Posterior cingulate gyrus (tissue), 11 donors: ENCODE measurements at places on chromosomes 6 and 20.

DNA sequence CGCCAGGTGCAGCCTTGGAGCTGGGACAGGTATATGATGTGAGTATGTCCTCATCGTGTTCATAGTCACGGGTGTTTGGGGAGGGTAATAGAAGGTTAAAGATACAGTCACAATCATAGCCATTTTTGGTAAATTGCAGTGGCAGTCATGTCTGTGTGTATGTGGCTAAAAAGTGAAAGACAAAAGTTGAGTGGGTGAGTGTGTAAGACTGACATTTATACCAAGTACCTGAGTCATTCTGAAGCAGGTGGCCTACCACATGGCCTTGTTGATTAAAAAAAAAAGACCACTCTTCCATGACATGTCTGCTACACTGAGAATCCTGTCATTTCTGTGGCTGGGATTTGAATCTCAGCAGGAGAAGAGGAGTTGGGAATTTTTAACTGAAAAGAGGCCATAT, 181.9 kb downstream of the SCP2D1 start:
- no peak for DNase-seq

DNA sequence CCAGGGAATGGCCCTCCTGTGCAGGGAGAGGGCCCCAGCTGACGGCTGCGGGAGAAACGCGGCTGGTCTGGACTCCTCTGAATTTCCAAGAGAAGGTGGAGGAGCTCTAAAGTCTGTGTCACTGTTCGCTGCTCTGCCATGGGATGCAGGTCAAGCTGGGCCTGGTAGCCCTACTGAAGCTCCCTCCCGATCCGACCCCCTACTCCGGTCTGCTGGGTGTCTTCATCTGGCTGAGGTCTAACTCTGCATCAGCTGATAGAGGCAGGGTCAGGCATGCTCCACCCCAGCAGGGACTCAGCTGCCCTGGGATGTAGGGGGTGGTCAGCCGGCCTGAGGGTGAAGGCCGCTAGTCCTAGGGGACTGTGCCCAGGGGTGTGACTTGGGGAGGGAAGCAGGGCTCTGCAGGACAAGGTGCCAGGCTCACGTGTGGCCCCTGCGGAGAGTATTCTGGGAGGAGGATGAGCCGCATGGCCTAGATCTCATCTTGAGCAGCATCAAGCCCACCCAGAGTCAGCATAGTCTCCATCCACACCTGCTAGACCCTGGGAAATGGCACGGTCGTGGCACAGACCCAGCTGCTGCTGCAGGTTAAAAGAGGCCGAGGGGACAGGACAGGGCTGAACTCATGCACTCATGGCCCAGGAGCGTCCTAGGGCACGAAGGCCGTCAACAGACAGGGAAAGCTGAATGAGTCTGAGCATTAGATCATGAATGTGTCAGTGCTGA, 1.4 kb downstream of the CST3 start:
- no peak for DNase-seq

DNA sequence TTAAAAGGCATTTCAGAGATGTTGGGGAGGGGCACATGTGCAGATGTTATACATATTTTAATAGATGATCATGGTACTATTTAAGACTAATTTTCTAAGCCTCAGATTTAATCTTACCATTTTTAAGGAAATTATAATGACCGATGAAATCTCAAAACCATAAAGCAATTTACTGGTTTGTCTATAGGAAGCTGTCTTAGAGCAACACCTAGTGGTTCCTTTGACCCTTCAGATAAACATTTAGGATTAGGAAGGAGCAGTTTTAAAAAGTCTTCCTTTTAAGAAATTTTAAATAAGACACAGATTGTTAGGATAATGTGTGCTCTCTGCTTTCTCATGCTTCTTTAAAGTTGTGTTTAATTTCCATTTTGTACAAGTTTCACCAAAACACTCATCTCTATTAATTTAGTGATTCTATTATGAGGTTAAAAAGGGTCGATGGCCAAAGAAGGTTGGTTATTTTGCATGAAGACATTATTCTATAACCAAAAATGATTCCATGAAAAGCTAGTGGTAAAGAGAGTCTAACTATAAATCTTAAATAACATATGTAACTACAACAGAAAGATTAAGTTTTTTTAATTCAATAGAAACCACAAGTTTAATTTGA, 376.4 kb downstream of the HACE1 start:
- no peak for DNase-seq

DNA sequence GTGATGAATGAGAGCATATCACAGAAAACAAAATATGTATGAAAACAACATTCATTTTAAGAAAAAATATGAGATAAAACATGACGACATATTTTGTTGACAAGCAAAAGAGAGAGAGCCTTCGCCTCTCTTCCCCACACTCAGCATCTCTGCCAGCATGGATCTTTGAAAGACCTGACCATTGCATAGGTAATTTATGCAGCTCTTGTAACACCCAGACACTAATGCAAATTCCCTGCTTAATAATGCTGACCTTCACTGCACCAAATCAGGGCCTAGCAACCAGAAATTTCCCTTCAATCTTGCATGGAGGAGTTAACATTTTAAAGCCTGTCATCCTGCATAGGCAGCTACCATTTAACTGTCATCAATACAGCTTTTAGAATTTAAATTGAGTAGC, 50.0 kb upstream of the CNR1 start:
- no peak for DNase-seq

DNA sequence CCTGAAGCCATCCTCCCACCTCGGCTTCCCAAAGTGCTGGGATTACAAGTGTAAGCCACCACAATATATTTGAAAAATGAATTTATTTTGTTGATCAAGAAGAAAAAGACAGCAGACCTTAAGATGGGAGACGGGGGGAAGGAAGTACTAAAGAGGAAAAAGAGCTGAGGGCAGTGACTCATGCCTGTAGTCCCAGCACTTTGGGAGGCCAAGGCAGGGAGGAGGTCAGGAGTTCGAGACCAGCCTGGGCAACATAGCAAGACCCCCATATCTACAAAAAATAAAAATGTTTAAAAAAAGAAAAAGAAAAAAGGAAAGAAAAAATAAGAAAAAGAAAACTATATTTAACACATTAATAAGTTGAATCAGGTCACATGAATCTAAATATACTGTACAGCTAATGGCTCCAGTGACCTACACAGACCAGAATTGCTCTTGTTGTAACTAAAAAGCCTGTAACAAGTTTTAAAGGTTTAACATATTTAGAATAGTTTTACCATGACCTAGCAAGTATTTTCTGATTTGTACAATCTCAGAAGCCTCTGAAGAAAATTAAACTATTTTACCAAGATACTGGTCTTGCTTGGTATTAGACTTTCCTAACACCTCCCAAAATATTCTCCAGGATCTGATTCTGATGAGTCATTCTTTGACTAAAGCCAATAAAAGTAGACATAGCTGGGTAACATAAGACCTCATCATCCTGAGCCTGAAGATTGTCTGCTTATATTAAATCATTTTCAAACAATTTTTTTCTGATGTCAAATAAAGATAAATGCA, 4.3 kb upstream of the AKIRIN2 start:
- DNase-seq, result no peak

- DNase-seq, result no peak
Measured at GRCh38 chr6:151067684-151068596, 171.8 kb upstream of the AKAP12 start.

DNA sequence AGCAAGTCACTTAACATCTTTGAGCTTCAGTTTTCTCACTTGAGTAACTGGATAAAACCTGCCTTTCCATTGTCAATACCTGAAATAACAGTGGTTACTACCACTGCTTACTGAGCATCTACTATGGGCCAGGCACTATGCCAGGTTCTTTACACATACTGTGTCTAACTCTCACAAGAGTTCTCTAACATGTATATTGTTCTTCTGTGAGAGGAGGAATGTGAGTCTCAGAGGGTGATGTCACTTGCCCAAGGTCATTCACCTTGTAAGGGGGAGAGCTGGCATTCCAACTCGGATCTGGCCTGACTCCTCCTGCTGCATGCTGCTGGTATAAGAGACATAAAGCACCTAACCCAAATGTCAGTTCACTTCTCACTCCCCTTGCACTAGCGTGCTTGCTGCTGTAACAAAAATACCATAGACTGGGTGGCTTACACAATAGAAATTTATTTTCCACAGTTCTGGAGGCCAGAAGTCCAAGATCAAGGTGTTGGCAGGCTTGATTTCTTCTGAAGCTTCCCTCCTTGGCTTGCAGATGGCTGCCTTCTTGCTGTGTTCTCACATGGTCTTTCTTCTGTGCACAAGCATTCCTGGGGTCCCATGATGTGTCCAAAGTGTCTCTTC, 21.9 kb upstream of the SGK2 start:
- DNase-seq, result no peak

- DNase-seq, result no peak
Measured at GRCh38 chr20:45953672-45954071, 18.3 kb downstream of the ZNF335 start.

GRCh38 chr6:71080826-71081225, 124.0 kb upstream of the B3GAT2 start:
- no peak for DNase-seq

- DNase-seq, result no peak
Measured at GRCh38 chr20:8077137-8077466, 55.0 kb upstream of the PLCB1 start.

- no peak for DNase-seq
Measured at GRCh38 chr20:41140226-41141133, 3.1 kb downstream of the PLCG1 start.

DNA sequence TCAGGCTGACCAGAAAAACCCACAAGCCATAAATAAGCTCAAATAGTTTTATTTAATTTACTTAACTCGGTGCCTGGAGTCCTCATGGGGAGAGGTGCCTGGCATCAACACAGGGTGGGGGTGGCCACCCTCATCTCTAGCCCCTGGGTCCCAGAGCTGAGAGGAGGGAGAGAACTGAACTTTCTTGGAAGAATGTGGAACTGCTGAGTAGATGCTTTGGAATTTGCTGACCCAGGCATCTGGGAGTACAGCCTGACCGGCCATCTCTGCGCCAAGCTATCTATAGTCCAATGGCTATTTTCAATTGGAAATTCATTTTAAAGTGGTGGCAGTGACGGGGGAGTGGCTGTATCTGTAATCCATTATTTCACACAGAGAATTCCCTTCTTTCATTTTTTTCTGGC, 104.8 kb downstream of the CDH26 start:
- DNase-seq, result no peak

DNA sequence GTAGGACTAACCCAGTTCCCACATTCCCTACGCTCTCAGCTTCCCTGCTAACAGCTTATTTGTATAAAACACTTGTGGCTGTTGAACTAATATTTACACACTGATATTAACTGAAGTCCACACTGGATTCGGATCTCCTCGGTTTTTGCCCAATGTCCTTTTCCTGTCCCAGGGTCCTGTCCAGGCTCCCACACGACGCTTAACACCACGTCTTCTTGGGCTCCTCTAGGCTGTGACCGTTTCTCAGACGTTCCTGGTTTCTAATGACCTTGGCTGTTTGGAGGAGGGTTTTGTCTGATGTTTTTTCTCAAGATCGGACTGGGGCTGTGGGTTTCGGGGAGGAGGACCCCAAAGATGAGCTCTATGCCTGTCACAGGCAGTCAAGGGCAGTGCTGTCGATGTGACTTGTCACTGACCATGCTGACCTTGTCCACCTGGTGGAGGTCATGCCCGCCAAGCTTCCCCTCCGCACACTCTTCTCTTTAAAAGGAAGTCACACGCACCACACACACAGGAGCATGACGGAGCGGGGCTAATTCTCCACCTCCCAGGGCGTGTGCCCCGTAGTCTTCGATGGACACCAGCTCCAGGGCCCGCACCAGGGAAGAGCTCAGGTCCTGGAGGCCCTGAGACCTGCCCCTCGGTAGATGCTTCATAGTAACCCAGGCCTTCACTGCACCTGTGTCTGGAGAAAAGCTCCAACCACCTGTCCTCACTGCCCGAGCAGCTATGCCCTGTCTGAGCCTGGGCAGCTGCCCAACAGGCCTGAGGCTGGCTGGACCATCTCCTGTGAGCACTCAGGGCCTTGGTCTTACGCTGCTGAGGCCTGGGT, 72.0 kb downstream of the TTLL2 start:
- DNase-seq, result no peak

- no peak for DNase-seq
Measured at GRCh38 chr6:144613859-144614258, 328.7 kb downstream of the UTRN start.
